ACHN (cell line): ENCODE measurements at places on chromosomes 11 and 22.

GRCh38 chr22:42283278-42284201 is 13.1 kb upstream of the TCF20 start:
- DNase-seq, result no peak

DNA sequence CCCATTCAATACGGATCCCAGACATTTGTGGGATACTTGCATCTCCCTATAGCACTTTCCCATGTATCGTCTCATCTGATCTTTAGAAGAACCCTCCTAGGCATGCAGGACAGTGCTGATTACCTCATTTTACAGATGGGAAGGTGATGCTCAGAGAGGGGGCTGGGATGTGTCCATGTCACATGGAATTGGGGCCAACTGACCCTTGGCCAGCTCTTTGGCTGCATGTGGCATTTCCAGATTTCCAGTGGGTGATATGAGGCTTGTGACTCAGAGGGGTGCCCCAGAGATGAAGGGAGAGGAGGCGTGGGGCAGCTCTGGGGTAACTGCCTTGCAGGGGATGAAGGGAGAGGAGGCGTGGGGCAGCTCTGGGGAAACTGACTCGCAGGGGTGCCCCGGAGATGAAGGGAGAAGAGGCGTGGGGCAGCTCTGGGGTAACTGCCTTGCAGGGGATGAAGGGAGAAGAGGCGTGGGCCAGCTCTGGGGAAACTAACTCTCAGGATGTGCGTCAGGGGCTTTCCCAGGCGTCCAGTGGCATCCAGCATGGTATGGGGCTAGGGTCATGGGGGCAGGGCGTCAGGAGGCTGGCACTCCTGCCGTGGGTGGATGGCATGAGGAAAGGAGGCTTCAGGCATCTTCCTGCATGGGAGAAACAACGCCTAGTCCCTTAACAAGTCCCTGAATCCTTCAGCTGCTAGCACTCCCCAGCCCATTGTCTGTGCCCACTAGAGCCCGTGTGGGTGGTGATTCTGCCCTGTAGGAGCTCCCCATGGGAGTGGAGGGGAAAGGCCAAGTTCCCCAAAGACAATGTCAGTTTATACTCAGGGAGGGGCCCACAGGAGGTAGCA is 11.9 kb upstream of the CERK start:
- DNase-seq, result no peak

GRCh38 chr22:29071261-29072045 is 1.4 kb upstream of the KREMEN1 start:
- DNase-seq, result no peak

GRCh38 chr11:130514316-130514715 is 65.9 kb downstream of the ADAMTS15 start:
- no peak for DNase-seq

- DNase-seq, result no peak
Measured at GRCh38 chr11:10320736-10321465, 16.0 kb downstream of the ADM start.
